MCF 10A (cell line): ENCODE measurements at places on chromosomes 6 and 20. TPM values are rescaled to one million over a fixed set of nuclear protein-coding genes. Genes with fewer than 3 reads are reported as not detected.

NHSL1 gene
- total RNA-seq, result 23.9 and 32.1 TPM in 2 replicates

DNA sequence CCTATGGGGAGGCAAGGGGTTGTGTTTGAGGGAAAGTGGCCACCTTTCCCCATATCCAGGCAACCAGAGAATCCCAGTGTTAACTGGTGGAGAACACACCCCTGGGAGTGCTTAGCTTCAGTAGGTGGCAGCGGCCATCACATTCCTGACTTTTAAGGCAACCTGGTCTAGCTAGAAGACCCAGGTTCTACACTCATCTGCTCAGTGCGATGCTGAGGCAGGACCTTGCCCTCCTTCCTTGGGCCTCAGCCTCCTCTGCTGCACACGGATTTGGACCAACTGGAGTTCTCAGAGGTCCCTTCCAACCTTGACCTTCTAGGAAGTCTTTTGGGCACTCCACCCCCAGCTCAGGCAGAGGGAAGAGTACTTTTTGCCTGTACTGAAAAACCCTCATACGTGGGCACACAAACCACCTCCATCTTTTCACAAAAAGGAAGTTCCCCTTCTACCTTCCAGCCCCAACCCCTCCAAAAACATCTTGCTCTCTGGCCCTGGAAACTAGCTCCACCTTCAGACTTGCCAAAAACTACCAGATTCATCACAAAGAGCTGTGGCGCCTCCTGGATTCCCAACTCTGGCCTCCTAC is 2.9 kb downstream of the CCND3 start:
- DNase-seq, result no peak
- H3K4me1 ChIP-seq, result peaks cover 31% of the 10 kb centered on the region
- peak overlapping the region; percentile 87 for H3K27ac ChIP-seq

GRCh38 chr20:31593221-31594001 is 11.7 kb upstream of the ID1 start:
- H3K27ac ChIP-seq, result peak overlapping the region; percentile 61
- DNase-seq, result peak; percentile 99
- H3K36me3 ChIP-seq, result peaks cover 23% of the 10 kb centered on the region
- peak overlapping the region; percentile 35 for H3K4me3 ChIP-seq
- peaks cover 31% of the 10 kb centered on the region for H3K4me1 ChIP-seq
- H3K27me3 ChIP-seq, result no peaks in the 10 kb centered on the region

- peaks cover 27% of the 10 kb centered on the region for H3K36me3 ChIP-seq
- peaks cover 8% of the 10 kb centered on the region for H3K4me1 ChIP-seq
- no peak for DNase-seq
- no peak overlapping the region for H3K4me3 ChIP-seq
- H3K27ac ChIP-seq, result no peak overlapping the region
Observed at GRCh38 chr6:47237196-47237595, 72.5 kb downstream of the TNFRSF21 start.

GRCh38 chr6:13282393-13283069 is 45.8 kb downstream of the TBC1D7 start:
- no peaks in the 10 kb centered on the region for H3K27me3 ChIP-seq
- no peak overlapping the region for H3K4me3 ChIP-seq
- H3K36me3 ChIP-seq, result no peaks in the 10 kb centered on the region
- no peak for DNase-seq
